NCI-H2227 treated with DMSO at 0.1 percent for 48 hours (cell line): ENCODE measurements at places on chromosomes 13 and 19.

GRCh38 chr13:32737679-32738078, 151.4 kb downstream of the PDS5B start:
- no peak for DNase-seq

DNA sequence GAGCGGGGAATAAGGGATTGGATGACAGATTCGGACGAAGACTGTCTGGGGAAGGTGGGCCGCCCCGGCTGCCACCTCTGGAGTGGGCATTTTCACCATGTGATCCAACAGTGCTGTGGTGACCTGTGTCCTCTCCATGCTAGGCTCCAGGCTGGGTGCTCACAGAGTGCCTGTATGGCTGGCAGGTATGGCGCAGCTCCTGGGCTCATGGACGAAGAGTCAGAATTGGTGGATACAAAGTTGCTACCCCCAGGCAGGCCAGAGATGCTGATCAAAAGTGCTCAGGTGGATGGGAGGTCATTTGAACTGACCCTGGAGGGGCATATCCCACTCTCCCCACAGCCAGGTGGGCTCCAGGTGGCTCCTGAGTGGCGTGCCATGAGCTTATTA, 111.3 kb upstream of the UQCRFS1 start:
- no peak for DNase-seq

DNA sequence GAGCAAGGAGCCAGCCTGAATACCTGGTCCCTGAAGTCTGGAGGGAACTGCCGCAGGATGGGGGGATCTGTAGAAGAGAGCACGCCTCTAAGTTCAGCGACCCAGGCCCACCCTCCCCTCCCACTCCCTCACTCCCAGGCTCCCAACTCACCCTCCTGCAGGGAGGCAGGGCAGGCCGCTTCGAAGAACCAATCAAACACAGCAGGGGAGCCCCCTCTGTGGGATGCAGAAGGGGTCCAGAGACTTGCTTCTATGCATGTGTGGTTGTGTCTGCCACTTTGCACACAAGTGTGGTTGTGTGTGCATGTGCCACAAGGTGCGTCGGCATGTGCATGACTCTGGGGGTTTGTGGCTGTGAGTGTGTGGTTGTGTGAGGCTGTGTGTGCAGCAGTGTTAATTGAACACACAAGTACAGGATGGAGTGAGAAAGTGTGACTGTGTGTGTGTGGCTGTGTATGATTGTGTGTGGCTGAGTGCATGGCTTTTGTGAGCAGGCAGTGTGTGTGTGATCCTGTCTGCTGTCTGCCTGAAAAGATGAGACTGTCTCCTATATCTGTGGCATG, 1.7 kb downstream of the DENND1C start:
- DNase-seq: no peak

DNA sequence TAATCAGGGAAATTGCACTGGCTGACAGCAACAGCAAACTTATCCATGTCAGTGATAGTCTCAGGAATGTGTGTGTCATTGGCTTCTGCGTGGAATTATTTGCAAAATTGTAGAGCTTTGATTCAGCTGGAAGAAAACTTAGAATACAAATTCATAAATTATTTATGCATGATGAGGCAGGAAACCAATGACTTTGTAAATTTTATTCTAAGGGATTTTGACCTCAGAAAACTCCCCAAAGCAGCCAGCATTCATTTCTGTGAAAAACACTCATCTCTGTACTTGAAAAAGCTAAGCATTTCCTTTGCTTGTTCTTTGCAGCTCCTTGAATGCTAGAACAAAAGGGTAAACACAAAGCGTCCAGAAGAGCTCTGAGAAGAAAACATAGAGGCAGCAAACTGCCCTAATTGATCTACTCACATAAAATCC, 162.4 kb downstream of the DCT start:
- DNase-seq: no peak

DNA sequence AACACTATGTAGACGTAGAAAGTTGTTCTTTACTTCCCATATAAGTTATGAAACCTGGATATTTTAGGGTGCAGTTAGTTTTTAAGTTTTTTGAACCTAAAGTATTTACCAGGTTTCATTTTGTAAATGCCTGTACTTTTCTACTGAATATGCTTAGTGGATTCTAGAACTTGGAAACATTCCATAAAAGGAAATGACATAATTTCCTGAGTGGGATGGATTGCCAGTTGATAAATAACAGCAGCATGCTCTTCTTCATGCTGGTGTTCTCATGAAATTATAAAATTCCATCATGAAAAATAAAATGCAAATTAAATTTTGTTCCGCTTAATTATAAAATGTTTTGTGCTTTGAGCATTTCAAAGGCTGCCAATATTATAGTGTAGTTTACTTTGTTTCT, 362.2 kb upstream of the PCDH20 start:
- DNase-seq: no peak

- no peak for DNase-seq
These were observed 1.2 kb downstream of the NCAN start for GRCh38 chr19:19212916-19213315.

- DNase-seq: no peak
These were observed 14.7 kb downstream of the ZNF574 start for GRCh38 chr19:42090672-42091071.

DNA sequence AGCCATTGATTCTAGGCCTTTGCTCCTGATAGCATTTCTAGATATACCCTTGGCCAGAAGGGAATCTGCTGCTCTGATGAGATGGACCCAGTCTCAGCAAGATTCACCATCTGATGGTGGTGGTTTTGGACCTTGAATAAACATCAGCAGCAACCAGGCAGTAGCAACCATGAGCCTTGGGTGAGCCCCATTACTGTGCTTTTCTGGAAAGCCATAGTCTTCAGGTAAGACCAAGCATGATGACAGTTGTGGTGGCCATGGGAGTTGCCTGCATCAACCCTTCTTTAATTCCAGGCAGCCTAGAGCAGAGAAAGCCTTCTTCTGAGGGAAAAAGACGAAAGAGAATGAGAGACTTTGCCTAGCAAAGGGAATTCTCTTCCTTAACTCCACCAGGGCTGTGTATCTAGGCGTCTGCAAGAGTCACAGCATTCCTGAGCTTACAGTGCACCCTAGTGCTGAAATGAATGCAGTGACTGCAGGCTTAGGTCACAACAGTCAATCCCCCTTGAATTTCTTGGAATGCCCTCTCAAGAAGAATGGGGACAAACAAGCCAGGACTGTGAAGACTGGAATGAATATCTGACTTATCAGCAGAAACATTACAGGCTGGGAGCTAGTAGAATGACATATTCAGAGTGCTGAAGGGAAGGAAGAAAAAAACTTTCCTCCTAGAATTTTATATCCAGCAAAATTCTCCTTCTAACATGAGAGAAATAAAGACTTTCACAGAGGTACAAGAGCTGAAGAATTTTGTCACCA, 942.4 kb upstream of the PCDH20 start:
- DNase-seq: peak; percentile 2

- DNase-seq: no peak
These were observed 38.9 kb downstream of the ATP12A start for GRCh38 chr13:24719139-24719538.

DNA sequence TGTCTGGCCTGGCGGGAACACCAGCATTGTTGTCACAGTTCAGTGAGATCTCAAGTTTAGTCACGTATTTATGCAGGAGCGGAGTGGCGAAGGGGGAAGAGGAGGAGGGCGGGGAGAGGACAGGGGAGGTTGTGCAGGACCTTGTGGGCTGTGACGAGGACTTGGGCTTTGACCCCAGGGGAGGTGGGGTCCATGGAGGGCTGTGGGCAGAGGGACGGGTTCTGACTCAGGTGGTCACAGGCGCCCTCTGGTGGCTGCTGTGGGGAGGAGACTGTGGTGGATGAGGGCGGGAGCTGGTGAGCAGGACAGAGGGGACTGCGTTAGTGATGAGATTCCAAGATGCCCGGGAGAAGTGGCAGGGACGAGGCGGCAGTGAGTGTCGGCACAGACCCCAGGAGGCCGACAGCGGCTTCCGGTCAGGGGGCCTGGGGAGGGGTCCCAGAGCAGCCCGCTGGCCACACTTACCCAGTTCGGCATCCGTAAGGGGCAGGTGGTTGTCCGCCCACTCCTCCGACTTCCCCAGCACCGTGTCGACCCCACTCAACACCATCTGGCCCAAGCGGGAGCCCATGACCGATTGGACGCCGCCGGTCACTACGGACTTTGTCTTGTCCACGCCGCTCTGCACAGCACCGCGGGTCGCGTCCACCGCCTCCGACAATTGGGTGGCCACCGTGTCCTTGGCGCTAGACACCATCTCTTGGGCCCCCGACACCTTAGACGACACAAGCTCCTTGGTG, 15.7 kb downstream of the PLIN3 start:
- DNase-seq: no peak

DNA sequence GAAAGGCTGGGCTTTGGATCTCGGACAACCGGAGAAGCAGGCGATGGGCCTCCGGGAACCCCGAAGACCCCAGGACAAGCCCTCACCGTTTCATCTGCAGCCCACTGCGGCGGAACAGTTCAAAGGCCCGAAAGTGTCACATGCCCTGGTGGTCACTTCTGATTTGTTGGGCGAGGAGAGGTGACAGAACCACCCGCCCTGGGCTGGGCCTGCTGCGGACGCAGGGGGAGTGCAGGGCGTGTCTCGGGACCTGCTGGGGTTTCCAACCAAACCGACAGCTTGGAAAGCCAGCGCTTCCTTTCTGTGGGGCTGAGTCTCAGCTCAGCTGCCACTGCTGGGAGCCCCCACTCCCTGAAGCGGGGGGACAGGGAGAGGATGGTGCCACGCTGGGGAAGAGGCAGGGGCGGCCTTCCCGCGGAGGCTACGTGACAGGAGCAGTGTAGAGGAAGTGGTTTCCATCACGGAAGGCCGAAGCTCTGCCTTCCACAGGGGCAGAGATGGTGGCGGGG, 22.8 kb upstream of the ZBTB7A start:
- DNase-seq: no peak

DNA sequence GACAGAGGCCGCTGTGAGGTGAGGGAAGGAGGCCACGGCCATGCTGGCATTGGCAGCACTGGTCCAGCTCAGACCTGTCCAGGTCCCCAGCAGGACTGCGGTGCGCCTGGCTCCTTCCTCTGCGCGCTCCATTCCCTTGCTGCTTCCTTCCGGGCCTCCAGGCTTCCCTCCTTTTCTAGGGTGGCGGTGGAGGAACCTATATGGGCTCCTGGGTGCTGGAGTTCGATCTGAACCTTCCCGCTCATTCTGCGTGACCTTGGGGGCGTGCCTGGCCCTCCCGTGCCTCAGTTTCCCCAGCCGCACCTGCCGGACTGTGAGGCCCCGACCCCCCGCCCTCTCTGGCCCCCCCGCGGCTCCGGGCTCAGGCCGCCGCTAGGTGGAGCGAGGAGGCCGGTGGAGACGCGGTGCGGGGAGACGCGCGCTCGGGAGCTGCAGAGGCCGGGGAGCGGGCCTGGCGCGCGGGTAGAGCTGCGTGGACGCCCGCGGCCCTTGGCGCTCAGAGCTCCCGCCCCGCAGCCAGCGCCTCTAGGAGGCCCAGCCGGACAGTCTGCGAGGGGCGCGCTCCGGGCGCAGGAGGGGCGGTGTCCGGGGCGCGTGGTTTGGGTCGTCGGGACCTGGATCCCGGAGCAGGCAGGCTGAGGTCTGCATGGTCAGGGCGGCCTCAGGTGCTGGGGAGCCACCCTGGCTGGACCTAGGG, 29.9 kb downstream of the EFNA2 start:
- DNase-seq: no peak

- DNase-seq: no peak
These were observed 66.4 kb upstream of the PCDH9 start for GRCh38 chr13:67296511-67296910.

DNA sequence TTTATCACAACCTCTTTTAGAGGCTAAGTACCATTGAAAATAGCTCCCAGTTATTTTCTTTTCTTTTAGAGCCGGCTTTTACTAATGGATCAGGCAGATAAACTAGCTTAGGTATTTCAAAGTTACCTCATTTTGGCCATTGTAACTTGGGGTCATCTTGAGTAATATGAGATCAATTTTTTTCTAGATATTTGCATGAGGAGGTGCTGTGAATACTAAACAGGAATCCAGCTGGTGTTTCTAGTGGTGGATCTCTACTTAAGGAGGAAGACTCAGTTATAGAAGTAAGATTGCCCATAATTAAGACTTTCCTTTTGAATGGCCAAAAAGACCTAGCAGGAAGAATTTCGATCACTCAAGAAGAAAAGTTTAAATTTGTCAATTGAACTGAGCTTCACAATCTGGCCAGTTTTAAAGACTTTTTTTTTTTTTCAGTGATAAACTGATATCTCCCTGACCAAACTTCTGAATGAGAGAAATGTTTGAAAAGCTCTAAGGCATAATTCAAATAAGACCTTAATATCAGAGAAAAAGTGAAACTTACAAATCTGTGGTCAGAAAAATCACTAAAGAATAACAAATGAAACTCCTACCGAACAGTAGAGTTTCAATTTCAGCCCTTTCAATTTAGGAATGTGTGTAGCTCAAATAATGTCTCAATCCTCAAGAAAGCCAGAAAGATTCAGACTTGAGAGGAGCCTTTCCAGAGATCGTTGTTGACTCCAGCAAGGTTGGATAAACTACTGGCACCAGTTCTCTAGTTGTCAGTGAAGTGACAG, 11.6 kb upstream of the NAA16 start:
- DNase-seq: no peak

GRCh38 chr13:31011193-31011860, 78.9 kb downstream of the TEX26 start:
- DNase-seq: no peak

- no peak for DNase-seq
These were observed 52.1 kb upstream of the SOX1 start for GRCh38 chr13:112014857-112015256.

- DNase-seq: no peak
These were observed 79.5 kb upstream of the GJB6 start for GRCh38 chr13:20311596-20311995.

DNA sequence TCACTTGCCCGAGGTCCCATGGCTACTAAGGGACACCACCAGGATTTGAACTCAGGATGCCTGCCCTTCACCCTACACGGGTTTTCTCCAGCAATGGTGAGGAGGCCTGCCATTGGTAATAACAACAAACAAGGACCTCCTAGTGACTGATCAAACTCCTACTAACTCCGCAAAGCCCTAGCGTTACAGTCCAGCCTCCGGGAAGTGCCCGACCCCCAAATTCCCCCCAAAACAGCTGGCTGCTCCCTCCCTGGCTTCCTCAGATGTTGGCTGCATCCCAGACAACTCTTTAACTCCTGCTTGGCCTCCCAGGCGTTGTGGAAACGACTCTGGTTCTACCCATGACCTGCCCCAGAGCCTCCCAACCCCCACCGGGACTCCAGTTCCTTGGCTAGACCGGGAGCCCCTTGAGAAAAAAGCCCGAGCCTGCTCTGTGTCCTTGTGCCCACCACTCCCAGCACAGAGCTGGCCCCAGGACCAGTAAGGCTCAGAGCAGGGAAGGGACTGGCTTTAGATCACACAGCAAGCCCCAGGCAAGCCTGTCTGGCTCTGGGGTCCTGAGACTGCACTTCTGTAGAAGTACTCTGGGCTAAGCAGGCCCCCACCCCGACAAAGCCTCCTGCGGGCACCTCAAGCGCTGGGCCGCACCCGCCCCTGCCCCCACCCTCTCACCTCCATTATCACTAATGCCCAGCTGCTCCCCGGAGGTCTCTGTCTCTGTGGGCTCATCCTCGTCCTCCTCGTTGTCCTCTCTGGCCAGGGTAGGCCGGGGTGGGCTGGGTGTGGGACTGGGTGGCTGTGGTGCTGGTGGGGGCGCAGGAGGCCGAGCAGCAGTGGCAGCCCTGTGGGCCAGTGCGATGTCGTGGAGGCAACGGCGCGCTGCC, 4.7 kb downstream of the AKT1S1 start:
- no peak for DNase-seq
